ENCODE measurements at places on chromosomes 7 and 10.

DNA sequence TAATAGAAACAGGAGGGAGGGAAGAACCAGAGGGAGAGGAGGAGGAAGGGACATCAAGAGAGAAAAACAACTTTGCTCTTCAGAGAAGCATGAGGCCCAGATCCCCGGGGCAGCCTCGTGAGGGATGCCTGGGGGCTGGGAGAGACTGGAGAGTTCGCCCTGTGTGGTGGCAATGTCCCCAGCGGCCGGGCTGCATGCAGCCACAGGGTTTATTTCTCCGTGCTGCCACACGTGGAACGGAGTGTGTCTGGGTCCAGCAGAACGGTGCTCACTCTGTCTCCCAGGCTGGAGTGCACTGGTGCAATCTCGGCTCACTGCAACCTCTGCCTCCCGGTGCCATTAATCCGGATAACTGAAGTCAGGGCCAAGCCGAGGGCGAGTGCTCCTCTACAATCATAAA is 257.7 kb downstream of the ACTR3B start:
- no peak for DNase-seq

- DNase-seq = no peak
These were observed 1227.6 kb downstream of the TYW1 start for GRCh38 chr7:68224041-68224741.

DNA sequence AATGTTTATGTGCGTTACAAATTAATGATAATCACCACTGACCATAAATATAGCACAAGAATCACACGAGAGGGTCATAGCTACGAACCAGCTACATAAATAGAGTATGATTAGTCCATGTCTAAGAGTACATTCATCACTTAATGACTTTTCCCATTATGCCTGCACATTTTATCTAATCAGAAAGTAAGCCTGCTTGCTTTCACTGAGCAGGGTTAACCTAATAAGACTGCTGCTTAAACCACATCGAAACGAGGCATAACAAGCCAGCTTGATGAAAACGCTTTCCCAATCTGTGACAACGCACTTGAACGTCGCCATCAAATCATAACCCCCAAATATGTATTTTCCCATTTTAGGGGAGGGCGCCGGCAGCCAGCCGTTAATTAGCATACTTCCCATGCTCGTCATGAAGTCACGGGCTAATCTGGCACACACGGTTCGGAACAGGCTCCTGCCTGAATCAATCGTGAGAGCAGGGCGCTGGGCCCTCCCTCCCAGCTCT is 71.5 kb downstream of the EBF3 start:
- DNase-seq = no peak

DNA sequence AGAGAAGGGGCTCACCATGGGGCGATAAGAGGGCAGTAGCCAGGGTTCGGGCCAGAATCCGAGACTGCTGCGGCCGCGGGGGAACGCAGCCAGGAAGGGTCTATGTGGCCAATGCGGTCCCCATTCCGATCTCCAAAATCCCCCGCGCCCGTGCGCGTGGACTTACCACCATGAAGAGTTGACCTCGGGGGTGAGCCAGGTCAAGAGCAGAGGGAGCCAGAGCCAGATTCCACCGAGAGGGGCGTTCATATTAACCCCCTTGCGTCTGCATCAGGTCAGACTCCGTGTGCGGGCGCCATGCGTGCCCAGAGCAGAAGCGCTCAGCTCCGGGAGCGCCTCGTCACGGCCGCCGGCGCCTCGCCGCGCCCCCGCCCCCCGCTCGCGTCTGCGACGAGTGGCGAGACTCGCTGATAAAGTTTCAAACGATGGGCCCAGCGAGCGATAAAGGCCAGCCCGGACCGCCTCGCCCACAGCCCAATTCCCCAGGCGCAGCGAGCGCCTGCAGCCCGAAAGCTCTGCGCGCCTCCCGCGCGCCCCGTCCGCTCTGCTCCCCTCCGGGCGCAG is at the start of gene WNT2:
WNT2 (minus strand) TSS at position 318 of the 564 bp plus-strand sequence; CDS start at position 249, 69 bp downstream.
- no peak for DNase-seq

- no peak for DNase-seq
These were observed 62.3 kb downstream of the RAMP3 start for GRCh38 chr7:45219801-45220435.

DNA sequence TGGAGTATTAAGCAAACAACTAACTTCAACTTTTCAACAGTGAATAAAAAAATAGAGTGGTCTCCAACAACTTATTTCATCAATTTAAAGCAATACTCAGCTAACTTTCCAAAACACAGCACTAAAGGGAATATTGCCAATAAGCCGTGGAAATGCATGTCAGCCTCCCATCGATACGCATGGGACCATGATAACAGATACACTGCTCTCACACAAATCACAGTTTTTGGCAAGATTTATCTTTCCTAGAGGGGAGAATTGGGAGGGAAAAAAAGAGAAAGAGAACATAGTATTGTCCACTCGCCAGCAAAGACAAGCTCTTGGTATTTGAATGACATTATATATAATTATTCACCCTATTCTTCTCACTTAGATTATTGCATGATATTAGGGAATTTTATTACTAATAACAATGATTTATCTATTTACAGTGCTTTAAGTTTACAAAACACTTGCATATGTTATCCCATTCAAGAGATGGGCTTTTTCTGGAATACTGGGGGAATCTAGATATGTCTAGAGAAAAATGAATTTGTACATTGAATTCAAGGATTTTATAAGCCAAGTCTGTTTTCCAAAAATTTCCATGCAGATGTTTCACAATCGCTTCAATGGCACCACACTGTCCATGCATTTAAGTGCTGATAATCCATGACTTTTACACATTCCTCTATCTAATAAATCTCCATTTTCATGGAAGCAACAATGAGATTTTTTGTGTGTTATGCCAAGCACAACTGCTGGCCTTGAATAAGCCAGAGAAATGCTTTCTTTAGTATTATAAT is 194.0 kb upstream of the MGMT start:
- DNase-seq = no peak

DNA sequence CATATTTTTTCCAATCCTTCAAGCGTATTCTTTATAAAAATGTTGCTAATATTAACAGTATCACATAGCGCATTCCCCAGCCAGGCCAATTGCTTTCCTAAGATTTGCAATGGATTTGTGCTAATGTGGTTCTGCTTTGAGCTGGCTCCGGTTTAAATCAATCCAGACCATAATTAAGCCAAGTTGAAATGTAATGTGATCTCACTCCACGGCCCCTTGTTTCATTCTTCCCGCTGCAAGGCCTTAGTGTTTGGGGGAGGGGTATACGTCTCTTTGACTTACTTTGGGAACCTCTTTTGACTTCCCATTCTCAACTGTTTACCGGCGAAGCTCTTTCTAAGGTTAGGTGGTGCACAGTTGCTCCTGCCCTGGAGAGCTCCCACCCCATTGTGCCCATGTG is 86.4 kb downstream of the PRPF18 start:
- no peak for DNase-seq

GRCh38 chr7:22551768-22552513 is 52.0 kb upstream of the STEAP1B start:
- DNase-seq = peak; percentile 42

DNA sequence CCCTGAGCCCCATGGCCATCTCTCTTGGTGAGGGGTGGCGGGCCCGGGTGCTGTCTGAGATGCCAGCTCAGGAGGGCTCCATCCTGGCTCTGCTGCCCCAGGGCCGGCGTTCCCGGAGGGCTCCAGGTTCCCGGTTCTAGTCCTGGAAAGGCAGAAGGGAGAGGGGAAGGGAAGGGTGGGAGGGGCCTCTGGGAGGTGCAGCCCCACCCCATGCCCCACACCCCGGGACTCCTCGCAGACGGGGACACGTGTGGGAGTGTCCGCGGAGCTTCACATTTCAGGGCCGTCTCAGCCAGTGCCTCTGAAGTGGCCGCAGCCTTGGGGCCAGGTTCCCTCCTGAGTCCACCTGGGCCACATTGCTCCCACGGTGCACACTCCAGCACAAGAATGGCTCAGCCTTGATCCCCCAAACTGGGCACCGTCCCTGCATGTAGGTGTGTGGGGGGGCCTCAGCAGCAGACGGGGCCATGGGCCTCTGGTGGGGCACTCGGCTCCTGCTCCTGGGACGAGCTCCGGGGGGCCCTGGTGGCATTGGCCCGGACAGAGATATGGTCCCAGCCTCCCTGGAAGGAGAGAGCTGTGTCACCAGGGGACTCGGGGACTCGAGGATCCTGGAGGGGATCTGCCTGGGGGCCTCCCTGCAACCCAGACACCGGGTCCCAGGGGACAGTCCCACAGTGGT is 5.8 kb downstream of the BHLHA15 start:
- DNase-seq = no peak

DNA sequence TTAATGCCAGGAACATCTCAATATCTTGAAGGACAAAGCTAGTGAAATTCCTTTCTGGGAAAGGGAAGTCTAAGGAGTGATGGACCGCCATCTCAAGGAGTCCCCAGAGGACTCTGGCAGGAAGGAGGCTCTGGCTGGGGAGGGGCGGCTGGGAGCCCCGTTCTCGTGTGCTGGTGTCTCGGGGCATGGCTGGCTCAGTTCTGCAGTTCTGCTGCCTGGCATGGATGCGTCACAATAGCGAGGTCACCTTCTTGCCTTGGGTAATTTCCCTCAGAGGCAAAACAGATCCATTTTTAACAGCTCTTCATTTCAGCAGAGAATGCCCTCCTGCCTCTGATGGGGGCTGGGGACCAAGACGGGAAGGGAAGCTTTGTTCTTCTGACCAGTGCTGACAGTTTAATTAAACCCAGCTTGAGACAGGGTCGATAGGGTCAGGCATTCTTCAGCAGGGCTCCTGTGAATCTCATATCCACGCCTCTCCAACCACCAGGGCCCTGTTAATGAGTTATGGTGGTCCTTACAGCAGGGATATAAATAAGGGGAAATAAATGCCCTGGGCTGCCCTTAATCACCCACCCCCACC is 35.7 kb downstream of the SLIT1 start:
- no peak for DNase-seq

DNA sequence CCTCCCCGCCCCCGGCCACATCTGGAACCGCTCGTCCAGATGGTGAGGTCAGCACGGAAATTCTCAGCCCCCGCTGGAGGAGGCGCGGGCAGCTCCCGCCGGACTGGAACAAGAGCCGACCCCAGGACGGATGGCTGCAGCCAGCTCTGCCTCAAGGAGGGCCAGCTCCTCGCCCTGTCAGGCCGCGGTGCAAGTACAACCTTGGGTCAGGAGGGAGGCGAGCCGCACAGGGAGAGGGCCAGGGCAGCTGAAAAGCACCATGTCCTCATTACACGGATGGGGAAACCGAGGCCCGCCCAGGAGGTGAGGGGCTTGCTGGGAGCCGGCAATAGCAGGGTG is 3.8 kb upstream of the GRIFIN start:
- DNase-seq = peak; percentile 76

DNA sequence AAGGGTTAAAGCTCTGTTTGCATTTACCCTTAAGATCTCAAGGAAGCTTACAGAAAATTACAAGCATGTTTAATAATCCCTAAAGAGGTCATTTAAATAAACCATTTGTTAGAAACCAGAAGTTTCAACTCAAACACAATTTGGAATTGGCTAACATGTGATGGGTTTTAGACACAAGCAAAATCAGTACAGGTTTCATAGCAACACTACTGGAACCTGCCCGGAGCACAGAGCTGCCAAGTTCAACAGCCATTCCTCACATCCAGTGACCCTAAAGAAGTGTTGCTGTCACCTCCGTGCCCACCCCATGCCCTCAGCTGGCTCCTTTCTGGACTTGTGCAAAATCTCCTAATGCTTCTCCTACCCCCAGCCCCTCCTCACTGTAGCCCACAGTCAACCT is 338.8 kb upstream of the AUTS2 start:
- DNase-seq = no peak

GRCh38 chr10:112790030-112790429 is 160.0 kb upstream of the TCF7L2 start:
- no peak for DNase-seq

- DNase-seq = no peak
These were observed 147.1 kb upstream of the GHITM start for GRCh38 chr10:83991986-83992753.

GRCh38 chr10:130459851-130460490 is 323.8 kb downstream of the GLRX3 start:
- peak; percentile 32 for DNase-seq

GRCh38 chr10:87506956-87507355 is 2.3 kb downstream of the MINPP1 start:
- no peak for DNase-seq

- no peak for DNase-seq
These were observed 699.3 kb downstream of the INHBA start for GRCh38 chr7:41003611-41003940.

- no peak for DNase-seq
These were observed 302.4 kb upstream of the NFE2L3 start for GRCh38 chr7:25849500-25850184.

- peak; percentile 79 for DNase-seq
These were observed 89.1 kb downstream of the MMRN2 start for GRCh38 chr10:86868353-86868752.

DNA sequence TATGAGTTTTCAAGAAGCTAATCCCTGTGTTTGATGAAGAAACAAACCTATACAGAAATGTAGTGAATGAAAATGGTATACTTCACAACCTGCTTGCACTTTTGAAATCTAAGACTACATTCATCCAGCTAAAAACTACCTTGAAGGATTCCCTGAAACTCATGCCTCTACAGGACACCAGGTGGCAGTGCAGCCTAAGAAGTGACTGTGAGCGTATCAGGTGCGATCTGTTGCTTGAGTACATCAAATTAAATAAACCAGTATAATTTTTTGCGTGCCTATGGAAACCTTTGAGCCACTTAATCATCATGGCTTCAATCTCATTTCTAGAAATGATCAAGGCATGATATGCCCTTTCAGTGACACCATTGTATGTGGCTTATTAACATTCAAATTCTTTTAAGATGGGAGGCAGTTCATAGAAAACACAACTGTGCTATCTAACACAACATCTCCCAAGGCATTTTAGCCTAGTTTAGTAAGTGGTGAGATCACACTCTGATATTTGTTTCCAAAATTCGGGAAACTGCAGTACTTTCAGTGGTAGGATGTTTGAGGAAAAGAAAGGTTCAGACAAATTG is 57.4 kb downstream of the PPP1R17 start:
- no peak for DNase-seq

DNA sequence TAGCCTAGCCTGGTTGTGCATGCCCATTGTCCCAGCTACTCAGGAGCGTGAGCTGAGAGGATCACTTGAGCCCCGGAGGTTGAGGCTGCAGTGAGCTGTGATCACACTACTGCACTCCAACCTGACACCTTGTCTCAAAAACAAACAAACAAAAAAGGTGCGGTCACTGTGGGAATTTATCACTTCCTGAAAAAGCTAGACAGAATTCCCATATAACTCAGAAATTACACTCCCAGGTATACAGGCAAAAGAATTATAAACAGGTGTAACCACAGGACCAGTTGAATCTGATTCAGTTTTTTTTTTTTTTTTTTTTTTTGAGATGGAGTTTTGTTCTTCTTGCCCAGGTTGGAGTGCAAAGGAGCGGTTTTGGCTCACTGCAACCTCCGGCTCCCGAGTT is 3.2 kb upstream of the OGDH start:
- no peak for DNase-seq

- no peak for DNase-seq
These were observed 114.0 kb downstream of the BMPER start for GRCh38 chr7:34019301-34019790.

DNA sequence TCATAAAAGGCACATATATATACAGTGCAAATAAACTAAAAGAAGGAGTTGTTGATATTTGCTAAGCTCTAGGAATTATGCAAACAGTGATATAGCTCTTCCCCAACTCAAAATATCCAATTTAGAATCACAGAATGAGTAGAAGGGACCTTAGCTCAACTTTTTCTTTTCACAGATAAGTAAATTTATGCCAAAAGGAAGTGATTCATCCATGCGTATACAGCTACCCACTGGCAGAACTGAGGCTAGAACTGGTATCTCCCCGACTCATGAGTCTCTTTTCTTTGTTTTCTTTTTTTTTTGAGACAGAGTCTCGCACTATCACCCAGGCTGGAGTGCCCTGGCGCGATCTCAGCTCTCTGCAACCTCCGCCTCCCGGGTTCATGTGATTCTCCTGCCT is 54.2 kb upstream of the SVIL start:
- no peak for DNase-seq

Data from type B pancreatic cell (in vitro differentiated cells).